ENCODE measurements at places on chromosomes 7 and 10.

- DNase-seq, result no peak
Observed at GRCh38 chr7:37735196-37735595, 51.6 kb downstream of the GPR141 start.

DNA sequence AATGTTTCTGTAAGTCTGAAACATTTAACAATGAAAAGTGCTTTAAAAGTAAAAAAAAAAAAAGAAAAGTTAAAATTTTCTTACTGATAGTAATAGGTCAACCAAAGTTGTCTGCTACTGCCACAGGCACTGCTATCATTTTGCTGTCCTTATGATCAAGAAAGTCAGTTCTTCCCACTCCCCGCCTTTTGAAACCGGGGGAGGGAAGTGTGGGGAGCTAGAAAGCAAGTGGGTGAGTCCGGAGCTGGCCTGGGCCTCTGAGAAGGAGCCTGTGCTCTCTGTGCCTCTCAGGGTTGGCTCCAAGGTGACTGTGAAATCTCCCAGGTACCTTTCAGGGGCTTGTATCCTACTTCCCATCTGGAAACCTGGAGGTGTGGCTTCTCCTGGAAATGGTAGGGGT is 7.3 kb downstream of the C7orf57 start:
- DNase-seq, result no peak

DNA sequence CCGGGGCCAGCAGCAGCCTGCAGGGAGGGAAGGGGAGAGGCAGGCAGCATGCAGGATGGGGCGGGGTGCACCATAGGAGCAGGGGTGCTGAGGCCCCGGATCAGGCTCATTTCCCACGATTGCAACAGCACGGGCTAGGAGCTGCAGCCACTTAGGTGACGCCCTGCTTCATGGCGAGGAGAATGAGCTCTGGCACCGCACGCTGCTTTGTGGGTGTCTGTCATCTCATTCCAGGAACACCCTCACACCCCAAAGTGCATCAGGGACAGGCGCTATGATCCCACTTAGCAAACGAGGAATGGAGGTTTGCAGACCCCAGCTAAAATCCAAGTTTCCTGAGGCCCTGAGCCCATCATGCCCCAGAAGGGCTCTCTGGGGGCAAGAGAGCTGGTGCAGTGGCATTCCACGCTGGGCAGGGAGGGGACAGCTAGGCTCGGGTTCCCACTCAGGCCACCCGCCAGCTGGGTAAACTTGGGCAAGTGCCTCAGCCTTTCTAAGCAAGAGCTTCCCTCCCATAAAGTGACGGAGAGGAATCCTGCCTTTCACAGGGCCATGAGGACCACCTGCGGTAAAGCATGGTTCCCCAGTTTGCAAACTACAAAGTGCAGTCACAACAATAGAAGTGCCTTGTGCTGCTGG is 9.3 kb downstream of the KCNH2 start:
- DNase-seq, result no peak

DNA sequence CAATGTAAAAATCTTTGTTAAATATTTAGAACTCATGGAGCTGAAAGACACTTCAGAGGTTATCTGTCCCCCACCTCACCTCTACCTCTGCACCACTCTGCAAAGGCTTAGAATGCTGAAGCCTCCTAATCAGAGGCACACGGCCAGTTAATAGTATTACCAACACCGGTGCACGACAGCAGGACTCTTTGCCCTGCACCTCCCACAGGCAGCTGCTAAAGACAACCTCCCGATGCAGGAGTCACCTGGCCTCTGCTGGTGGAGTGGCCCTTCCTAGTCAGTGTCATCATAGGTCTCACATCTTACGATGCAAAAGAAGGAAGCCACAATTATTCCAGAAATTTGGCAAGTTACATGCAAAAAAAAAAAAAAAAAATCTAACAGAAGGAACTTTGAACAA is 66.6 kb upstream of the MGMT start:
- no peak for DNase-seq

Measured in choroid plexus epithelial cell (primary cell).